Activated naive CD8-positive, alpha-beta T cell treated with anti-CD3 and anti-CD28 coated beads, Interleukin-2, amount 10 ng/mL, durations not matched to agents 7 days and 5 days (primary cell): ENCODE measurements at places on chromosomes 11 and 22. TPM values are rescaled to one million over a fixed set of nuclear protein-coding genes. Genes with fewer than 3 reads are reported as not detected.

Gene PARVG
- total RNA-seq, result 238 TPM

Gene F2
- not detected for total RNA-seq

GRCh38 chr22:32075997-32076760 lies 33.1 kb downstream of the SLC5A1 start:
- no peak for DNase-seq

DNA sequence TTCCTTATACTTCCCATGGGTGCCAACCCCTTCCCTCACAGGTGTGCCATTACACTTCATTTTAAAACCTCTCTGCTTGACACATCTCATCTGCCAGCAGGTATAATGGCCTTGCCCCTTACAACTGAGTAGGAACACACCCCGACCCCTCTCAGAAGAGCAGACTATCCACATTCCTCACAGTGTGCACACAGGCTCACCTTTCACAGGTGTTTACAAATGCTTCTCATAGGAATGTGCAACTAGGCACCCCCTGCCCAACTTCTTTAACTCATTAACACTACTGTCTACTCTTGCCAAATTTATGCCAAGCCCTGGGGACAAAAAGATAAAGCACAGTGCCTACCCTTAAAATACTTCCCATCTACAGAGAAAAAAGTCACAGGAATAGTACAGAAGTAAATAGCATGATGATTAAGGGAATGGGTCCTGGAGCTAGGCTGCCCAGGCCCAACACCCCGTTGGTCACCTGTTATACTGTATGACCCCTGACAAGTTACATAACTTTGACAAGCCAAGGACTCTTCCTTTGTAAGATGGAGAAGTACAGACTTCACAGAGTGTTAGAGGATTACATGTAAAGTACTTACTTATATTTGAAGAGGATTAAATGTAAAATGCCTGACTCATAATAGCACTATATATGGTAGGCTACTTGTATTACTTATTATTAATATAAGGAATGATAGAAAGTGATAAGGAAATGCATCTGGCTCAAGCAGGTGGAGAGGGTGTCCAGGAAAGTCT lies 15.2 kb downstream of the TRIM3 start:
- DNase-seq, result no peak

DNA sequence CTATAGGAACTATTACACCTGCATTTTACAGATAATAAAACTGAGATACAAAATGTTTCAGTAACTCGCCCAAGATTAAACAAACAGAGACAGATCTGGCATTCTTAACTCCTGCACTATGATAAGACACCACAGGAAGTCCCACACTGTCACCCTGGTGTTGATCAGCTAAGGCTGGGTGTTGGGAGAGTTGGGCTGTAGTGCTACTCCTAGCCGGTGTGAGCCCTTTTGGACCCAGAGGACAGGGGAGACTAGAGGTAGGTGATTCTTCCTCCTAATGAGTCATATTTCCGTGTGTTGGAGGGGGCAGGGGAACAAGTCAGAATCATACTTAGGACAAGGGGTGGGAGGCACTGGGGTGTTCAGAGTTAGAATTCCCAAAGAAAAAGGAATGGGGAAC lies 353.2 kb upstream of the TENM4 start:
- DNase-seq, result no peak
